NCI-H226 (cell line): ENCODE measurements at places on chromosomes 4 and X.

GRCh38 chrX:154827194-154828015 lies 7.1 kb downstream of the SMIM9 start:
- no peak for DNase-seq

DNA sequence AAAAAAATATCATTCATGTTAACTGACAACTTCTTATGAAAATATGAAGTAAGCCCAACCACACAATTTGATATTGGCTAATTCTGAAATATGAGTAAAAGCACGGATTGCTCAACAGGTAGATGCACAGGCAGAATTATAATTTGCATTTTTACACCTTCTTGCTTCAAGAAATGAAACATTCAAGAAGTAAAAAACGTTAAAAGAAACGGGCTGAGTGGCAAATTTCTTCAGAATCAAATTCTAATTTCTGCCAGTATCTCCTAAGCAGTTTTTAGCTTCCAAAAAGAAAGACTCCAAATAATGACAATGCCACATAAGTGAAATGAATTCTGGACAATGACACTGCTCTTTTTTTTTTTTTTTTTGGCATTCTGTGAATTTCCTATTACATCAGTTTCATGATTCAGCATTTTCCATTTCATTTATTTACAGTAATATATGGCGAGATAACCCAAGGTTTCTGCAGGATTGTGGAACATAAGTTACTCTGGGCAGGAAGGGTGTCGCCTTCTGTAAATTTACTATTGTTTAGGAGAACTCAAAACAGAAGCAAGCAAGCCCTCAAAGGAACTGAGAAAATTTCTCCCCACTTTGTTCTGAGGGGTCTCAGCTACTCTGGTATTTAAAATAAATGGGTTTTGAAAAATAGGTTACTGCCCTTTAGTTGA lies 1.4 kb downstream of the SEL1L3 start:
- DNase-seq: no peak

DNA sequence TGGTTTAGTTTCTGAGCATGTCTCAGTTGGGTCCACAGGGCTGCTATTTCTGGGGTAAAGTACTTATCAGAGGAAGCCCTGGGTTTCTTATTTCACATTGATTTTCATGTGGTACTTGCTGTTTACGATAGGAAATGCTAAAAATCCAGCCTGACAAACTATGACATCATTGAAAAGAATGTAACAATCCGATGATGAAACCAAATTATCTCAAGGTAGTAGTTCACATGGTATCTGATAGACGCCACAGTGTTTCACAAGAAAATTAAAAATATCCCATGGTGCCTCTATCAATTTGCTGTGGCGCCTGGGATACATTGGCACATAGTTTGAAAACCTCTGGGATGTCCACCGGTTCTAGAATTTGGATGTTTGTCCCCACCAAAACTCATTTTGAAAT lies 418.9 kb upstream of the RPS6KA3 start:
- DNase-seq: peak; percentile 3

GRCh38 chr4:74449571-74450297 lies 4.8 kb downstream of the AREG start:
- peak; percentile 25 for DNase-seq

DNA sequence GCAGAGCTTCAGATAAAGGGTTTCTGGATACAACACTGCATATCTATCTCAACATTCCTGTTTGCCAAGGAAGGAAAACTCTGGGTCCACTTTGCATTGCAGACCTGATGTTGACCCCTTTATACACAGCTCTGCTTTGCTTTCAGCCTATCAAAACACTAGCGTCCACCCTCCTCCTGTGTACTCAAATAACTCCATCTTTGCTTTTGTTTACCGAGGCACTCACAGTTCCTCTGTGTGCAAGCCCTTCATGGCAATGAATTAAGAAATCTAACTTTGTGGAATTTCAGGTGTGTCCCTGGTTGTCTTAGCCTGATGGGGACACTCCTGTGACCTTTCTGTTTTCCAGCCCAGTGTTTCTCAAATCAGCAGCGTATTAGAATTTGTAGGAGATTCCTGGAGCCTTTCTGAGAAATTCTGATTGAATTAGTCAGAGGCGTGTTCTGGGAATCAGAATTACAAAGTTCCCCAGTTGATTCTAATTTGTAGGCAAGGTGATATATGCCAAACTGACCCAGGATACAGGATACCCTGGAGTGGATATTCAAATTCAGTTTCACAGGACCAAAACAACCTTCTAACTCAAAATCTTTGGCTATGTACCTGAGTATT lies 68.6 kb downstream of the DTHD1 start:
- DNase-seq: peak; percentile 35

GRCh38 chr4:166506051-166506450 lies 633.0 kb downstream of the TLL1 start:
- DNase-seq: no peak

- DNase-seq: no peak
Measured at GRCh38 chr4:88672987-88673386, 24.6 kb downstream of the NAP1L5 start.

- DNase-seq: no peak
Measured at GRCh38 chr4:74156521-74156920, 1.4 kb upstream of the MTHFD2L start.

- no peak for DNase-seq
Measured at GRCh38 chr4:165667969-165668368, 205.1 kb upstream of the TLL1 start.

- DNase-seq: no peak
Measured at GRCh38 chr4:144709793-144710525, 64.0 kb downstream of the HHIP start.
